Activated CD4-positive, CD25-positive, alpha-beta regulatory T cell treated with anti-CD3 and anti-CD28 coated beads, Interleukin-2, amount 50 U/mL, for 24 hours (primary cell): ENCODE measurements at places on chromosomes 7 and 10.

DNA sequence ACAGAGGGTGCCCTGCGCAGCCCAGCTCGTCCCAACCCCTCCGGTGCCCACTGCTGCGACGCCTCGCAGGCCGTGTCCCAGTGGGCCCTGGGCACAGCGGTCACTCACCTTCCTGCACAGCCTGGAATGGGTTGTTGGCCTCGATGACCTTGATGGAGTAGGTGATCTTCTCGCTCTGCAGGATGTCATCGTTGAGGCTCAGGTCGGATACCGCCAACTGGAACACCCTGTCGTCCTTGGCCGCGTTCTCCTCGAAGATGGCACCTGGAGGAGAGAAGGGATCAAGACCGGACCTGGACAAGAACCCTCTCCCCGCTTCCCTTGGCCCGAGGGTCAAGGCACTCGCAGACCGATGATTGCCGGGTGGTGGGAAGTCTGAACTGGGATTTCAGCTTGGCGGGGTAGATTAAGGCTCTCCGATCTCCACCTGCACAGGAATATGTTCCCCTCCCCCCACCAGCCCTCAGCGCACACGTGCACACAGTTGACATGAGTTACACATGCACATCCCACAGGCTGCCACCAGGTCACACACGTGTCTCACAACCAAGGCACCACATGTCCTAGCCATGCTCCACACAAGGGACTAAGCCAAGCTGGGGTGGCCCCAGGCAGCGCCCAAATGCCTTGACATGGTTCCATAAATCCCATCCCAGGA lies 2.6 kb downstream of the GRID1 start:
- ATAC-seq = no peak

DNA sequence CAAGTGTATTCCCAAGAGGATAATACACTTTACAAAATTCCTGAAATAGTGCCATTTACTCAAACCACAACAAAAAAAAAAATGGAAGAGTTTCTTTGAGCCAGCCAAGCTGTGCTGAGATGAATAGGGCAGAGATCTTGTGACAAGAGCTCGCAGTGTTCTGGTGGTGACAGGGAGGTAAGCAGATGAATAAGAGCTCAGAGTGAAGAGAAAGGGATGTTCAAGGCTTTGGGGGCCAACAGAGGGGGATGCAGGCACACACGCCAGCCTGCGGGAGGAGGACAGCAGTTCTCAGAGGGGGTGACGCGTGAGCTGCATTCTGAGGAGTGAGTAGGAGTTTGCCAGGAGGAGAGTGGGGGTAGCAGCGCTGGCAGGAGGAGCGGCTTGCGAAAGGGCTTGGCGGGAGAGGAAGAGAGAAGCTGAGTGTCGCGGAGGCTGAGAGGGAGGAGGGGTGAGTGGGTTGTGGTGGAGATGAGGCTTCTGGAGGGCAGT lies 194.4 kb upstream of the IMMP2L start:
- ATAC-seq = no peak

DNA sequence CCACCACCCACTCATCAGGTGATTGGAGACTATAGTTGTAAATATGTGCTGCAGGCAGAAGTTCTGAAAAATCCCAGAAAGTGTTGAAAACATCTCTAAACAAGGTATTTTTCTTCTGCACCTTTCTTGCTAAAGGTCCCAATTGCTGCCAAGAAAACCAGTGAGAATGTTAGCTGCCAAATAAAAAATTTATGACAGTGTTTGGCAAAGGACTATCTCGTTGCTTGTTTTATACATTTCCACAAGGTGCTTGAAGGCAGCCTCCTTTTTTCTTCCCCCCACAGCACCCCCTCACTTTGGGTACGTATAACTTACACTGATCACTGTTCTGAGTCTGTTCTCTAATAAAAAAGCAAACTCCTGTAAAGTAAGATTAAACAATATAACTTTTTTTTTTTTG lies 158.6 kb upstream of the TCF7L2 start:
- no peak for ATAC-seq

DNA sequence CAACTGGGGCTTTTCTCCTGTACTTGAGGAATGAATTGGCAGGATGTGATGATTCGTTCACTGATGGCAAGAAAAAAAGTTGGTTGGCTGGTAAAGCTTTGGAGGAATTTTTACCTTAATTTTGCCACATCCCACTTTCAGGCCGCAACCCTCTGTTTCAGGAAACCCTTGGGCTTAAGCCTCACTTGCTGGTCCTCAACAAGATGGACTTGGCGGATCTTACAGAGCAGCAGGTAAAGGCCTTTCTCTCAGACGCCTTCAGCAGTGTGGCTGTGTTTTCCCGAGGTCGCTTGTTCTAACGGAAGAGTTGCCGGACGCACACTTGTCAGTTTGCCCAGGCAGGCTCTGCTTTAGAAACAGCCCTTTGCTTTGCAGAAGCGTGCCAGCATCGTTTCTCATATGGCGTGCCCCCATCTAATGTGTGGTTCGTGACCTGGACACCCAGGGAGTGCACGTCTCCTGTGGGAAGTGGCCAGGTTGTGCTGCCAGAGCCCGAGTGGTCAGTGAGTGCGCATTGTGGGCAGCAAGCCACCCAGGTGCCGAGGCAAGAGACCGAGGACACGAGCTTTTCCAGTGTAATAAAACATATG lies 2.2 kb downstream of the MTG1 start:
- ATAC-seq = no peak

- ATAC-seq = no peak
Observed at GRCh38 chr10:48511875-48512231, 93.0 kb downstream of the ARHGAP22 start.

- ATAC-seq = no peak
Observed at GRCh38 chr7:94296881-94297280, 97.8 kb upstream of the COL1A2 start.

DNA sequence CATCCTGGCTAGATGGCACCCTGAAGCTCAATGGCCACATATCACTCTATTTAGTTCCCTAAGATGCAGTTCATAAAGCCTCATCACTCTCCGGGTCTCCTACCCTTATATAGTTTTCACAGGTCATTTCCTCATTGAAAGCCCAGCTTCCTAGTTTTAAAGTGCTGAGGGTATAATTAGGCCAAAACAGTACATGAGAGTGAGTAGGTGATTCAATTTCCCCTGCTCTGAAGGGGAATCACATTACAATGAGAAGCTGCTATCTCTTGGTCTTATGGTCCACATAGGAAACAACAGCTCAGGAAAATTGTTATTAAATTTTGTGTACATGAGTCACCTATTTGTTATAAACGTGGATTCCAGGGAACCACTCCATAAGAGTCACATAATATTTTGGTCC lies 162.0 kb downstream of the SEMA3E start:
- ATAC-seq = no peak

- ATAC-seq = no peak
Observed at GRCh38 chr10:10499839-10500238, 517.8 kb upstream of the CELF2 start.

DNA sequence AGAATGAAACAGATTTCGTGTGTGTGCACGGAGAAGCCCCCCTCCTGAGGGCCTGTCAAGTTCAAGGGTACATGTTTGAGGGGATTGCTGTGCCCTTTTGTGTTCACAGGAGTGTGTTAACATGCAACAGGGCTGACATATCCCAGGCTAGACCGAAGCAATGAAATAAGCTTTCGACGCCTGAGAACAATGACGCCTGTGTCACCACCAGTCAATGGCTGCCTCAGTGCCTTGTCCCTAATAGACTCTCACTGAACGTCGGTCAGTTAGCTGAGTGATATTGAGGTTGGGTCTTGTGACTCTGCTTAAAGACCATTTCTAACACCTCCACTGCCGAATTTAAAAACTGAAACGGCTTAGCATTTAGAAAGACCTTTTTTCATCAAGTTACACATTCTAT lies 175.2 kb upstream of the TCF7L2 start:
- no peak for ATAC-seq

DNA sequence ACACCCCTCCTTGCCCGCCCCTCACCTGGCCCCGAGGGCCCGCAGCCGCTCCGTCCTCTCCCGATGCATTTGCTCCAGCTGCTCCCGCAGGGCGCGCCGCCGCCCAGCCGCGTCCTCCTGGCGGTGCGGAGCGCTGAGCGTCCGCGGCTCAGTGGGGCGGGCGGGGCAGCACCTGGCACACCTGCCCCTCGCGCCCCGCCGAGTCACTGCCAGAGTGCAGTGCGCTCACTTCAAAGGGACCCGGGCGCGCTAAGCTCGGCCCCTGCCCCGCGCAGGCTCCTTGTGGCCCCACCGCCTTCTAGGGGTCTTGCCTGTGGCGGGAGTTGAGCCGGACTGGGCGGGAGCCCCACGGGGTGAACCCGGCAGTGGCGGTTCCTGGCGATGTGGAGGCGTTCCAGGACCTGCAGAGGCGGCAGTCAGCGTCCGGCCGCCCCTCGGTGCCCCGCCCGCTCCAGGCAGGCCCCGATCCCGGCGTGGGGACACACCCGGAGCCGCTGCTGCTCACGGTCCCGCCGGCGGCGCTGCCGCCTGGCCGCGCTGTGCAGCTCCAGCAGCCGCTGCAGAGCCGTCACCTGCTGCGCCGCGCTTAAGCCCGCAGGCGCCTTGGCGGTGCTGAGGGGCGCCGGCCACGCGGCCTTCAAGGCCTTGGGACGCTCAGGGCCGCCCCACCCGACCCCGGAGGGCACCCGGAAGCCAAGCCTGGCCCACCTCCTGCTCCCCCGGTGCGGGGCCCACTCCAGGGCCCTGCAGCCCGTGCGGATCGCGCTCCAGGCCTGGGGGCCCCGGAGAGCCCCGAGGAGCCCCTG lies 6.7 kb downstream of the ATP6V1F start:
- peak; percentile 82 for ATAC-seq

DNA sequence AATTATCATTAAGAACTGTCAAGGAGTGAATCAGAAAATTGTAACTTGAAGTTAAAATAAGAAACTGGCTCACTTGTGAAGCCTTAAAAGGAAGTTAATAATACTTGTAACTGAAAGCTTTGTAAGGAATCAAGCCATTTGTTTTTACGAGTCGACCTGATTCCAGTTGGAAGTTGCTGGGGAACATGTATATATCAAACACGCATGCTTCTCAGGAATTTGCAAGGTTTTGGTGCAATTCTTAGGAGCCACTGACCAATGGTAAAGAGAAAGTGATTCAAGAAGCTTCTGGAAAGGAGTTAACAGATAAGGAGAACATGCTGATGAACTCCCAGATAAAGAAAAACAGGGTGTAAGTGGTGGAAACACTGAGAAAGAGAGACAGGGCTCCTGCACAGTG lies 56.4 kb downstream of the ETV1 start:
- ATAC-seq = no peak

GRCh38 chr7:134643131-134643530 lies 3.5 kb upstream of the BPGM start:
- ATAC-seq = no peak

DNA sequence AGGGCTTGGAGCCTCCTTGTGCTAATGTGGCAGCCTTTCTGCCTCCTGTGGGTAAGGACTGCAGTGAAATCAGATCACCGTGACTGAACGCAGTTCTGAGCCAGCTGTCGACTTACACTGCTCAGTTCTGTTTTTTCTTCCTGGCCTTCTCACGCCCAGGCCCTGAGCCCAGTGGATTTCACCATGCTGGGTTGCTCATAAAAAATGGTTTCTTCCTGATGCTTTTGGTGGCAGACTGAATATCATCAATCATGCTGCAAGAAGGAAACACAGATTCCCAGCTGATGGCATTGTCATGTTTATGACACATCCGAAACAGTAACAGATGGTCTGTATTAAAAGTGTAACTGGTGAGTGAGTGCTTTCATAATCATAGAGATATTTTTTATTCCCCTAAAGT lies 389.6 kb downstream of the GALNT17 start:
- no peak for ATAC-seq

DNA sequence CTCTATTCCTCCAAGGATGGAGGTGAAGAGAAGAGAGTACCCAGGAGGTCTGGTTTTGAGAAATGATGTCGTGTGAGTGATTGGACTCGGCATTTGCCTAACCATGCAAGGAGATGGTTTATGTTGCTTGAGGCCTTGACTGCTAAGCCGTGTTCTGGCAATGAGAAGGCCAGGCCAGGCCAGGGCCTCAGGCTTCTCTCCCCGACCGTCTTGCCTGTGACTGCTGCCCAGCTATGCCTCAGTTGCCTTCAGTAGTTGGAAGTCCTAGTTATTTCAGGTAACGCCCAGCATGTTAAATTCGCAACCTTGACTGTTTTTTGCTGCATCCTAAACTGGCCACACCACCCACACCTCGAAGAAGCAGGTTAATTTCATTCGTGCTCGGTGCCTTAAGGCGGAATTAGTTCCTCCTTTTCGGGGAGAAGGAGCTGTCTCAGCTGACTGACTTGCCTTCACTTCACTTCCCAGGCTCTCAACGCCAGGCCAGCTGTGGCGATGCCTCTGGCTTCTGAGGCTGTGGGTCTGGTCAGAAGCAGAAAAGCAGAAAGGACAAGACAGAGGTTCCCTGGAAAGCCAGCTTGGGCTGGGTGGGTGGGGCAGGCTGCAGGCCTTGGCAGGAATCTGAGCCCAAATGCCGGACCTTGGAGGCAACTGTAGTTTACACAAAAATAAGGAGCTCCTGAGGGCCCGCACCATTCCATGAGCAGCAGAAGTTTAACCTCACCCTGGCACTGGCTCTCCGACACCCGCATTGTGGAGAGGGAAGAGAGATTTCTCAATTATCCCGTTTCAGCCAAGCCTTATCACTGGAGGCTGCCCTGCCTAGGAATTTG lies 61.9 kb upstream of the SAMD8 start:
- ATAC-seq = no peak
